ENCODE measurements at places on chromosomes 11 and 22.

- no peak for DNase-seq
Measured at GRCh38 chr22:36715647-36716046, 12.1 kb upstream of the CACNG2 start.

DNA sequence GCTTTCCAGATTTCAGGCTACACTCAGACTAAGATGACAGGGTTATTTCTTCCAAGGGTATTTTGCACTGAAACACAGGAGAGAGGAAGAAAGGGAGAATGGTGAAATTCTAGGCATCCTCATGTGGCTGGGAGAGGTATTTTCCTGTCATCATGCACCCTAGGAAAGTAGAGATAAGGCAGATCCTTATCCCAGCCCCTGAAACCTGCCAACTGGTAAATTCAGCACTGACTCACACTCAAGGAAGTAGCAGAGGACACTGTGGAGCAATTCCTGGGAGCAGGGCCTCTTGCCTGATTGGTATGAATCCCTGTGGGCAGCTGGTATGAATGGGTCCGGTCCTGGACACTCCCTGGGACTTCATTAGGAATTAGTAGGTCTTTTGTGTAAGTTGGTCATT lies 37.6 kb upstream of the SLC5A1 start:
- DNase-seq, result peak; percentile 14

GRCh38 chr11:95375886-95376285 lies 144.9 kb upstream of the SESN3 start:
- DNase-seq, result peak; percentile 82

- no peak for DNase-seq
Measured at GRCh38 chr11:132549561-132549960, 982.7 kb downstream of the OPCML start.

DNA sequence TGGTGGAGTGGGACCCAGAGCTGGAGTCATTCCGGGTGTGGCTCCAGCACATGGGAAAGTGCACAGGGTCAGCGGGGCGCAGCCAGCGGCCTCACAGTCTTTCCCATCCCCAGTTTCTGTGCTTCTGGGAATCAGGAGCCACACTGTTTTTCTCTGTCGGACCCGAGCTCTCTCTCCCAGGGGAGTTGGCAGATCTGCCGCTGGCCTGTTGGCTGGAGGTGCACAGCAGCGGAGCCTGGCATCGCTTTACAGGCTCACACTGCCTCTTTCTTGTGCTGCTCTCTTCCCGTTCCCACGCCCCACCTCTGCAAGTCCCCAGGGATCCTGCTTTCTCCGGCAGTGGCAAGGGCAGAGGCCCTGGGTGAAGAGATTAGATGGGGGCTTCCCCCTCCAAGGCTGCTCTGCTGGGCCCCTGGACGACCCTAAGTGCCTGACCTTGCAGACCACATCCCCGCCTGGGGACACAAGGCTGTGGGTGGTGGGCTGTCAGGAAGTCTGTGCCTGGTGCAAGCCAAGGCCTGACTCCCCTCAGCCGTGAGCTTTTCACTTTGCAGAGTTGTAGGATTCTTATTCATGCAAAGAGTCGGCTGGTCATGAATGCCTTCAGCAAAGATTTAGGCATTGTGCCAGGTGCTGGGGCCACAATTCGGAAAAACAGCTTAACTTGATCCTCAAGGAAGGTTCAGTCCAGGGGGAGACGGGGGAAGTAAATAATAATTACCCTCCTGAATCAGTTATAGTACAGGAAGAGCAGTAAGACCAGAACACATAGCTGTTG lies 116.3 kb downstream of the TIMP3 start:
- DNase-seq, result no peak

GRCh38 chr22:22752556-22753477 lies 108.4 kb downstream of the GGTLC2 start:
- DNase-seq, result no peak

All from GM03348 (cell line).